RPMI7951 (cell line): ENCODE measurements at places on chromosomes 5 and 9.

DNA sequence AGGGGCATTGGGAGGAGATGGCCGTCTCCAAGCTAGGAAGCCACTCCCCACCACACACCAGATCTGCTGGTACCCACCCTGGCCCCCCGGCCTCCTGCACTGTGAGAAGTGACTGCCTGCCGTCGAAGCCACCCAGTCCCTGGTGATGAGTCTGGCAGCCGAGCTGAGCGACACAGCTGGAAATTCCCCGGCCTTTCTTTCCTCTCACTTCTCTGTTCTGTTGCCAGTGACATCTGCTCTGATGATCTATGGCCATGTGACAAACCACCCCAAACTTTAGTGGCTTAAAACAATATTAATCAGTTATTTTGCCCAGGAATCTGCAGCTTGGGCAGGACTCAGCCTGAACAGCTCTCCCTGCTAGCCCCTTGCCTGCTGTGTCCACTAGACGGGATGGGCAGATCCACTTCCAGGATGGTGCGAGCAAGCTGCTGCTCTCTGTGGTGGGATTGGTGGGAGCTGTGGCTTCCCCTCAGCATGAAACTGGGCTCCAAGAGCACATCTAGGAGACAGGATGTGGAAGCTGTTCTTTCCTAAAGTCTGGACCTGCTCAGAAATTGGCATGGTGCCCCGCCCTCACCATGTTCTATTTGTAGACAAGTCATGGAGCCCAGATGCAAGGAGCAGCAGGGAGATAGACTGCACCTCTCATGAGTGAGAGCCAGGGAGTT is 211.2 kb downstream of the GADD45G start:
- DNase-seq, result no peak

DNA sequence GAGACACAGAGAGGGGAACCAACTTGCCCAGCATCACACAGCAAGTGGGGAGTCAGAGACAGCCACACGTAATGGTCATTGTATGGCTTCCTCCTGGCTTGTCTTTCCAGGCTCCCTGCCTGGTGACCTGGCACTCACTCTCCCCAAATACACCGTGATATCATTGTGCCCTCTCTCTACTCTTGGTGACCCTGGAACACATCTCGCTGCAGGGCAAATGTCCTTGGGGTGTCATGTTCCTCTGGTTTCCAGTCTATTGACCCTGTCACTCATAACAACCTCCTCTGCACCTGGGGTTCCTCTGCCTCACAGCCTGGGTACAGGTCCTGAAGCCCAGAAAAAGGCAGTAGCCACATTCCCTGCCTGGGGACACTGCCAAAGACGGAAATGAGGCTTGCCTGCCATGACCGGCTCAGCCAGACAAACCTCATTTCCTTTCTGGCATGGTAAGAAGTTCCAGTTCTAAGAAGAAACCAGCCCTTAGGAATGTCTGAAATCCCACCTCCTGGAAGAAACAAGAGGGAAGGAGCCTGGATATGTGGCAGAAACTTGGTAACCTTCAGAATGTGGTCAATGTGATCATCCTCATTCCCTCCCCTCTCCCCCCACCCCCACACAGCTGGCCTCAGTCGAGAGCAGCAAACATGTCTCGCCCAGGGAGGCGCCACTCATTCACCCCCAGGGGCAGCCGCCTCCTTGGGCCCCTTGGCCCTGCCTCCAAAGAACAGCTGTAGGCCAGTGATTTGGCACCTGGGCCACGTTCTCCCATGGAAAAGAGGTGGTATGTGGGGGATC is 30.6 kb upstream of the SMU1 start:
- peak; percentile 96 for DNase-seq

DNA sequence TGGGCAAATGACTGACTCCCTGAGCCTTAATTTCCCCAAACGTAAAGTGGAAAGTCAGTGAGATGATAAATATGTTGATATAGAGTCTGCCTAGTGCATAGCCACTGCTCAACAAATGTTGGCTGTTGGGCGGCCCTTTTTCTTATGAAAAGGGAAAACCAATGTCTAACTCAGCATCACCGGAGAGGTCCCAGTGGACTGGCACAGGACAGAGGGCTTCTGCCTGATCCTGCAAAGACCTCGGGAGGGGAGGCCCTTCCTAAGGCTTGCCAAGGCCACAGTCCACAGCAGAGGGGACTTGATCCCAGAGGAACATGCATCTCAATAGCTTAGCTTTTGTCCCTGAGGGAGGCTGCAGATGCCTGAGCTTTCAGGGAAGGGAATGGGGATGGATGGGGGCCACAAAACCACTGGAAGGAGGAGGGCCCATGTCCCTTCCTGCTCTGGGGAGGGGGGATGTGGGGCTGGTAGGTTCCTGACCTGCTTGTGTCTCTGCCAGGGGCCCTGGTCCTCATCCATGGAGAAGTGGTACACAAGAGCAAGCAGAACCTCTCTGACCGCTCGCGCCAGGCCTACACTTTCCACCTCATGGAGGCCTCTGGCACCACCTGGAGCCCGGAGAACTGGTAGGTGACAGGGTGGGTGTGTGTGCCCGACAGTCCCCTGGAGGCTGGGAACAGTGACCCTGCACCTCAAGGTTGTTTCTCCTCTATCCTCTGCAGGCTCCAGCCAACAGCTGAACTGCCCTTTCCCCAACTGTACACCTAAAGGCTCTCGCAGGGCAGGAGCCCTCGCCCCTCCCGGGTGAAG is 6.3 kb downstream of the DOLK start:
- DNase-seq, result no peak

- no peak for DNase-seq
These were observed 187.9 kb upstream of the TLX3 start for GRCh38 chr5:171120986-171121622.

DNA sequence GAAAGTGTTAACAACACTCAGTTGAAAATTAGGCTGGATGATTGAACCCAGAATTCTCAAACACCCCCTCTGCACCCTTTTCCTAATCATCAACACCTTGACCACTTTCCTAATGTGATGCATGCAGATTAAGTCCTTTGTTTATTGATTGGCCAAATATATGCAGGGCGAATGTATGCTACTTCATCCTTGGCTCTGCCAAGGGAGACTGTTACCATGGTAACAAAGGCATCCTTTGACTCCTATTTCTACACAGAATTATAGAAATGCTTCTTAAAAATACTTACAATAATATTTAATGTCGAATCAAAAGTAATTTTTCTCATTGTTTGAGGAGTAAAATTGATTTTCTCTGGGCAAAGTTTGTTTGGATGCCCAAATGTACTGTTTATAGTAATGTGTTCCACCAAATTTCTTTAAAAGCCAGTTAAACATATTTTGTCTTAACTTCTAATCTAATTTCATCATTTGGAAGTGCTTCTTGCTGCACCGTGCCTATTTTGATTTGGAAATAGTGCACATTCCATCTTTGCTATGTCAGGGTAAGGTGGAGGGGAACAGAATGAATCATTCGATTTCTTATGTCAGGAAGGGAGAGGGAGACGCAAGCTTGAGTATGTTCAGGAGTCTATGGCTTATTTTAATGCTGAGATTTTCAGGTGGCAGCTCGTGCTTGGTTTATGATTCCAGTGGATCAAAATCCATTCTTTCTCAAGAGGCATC is 1384.3 kb upstream of the WWC1 start:
- DNase-seq, result peak; percentile 8

DNA sequence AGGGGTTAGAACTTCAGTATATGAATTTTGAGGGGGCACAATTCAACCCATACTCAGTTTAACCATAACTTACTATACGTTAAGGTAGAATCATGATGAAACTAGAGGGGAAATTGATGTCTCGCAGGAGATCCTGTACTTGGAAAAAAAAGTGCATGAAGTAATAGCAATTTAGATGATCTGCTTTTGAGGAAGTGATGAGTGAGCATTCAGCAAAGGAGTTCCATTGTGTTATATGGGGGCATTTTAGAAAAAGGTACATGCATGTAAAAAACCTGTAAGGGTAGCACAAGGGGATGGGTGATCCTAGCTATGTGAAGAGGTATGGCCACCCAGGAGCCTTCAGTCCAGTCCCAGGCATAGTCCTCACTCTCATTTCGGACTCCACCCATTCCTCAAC is 14.8 kb upstream of the TMC1 start:
- DNase-seq, result no peak

DNA sequence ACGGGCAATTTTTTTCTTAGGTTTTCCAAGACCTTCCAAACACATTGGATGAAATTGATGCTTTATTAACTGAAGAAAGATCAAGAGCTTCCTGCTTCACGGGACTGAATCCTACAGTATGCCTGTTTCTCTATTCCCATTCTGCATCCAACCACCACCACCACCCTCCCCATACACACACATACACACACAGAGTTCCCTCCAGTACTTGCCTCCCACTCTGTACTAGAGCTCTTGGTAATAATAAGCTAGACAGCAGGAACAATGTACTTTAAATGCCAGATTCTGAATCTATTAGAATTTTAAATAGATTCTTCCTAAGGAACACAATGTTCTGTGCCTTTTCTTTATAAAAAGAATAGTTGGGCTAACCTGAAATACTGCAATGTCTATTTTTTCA is 67.4 kb downstream of the KLF9 start:
- no peak for DNase-seq
